ENCODE measurements at places on chromosomes 5 and 9. TPM values are rescaled to one million over a fixed set of nuclear protein-coding genes. Genes with fewer than 3 reads are reported as not detected.

The PCDHGA4 gene
- 4.0 TPM for polyA plus RNA-seq

The INSL4 gene
- not detected for polyA plus RNA-seq

The ADAMTS19 gene
- polyA plus RNA-seq: 0.17 TPM

The TLX3 gene
- polyA plus RNA-seq: not detected

- no peak for DNase-seq
These were observed 12.4 kb downstream of the ADAMTS2 start for GRCh38 chr5:179332741-179333290.

- no peak for DNase-seq
These were observed 23.0 kb upstream of the NR3C1 start for GRCh38 chr5:143426437-143426991.

DNA sequence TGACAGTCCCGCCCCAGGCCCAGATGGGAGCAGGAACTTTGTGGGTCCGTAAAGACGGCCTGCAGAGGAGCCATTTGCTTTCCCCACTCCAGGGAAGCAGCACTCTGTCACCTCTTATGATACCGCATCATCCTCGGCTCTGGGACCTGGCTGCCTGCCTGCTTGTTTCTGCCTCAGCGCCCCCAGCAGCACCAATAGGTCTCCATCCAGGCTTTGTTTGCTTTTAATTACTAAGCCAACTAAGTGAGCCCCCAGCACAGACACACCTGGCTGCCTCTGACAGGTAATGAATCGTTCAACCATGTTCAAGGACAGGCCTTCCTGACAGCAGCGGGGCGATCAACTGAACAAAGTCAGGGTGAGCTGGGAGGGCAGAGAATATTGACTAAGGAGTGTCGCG lies 141.4 kb downstream of the C5orf15 start:
- DNase-seq: no peak

- no peak for DNase-seq
These were observed at the start of gene PHF24 for GRCh38 chr9:34957492-34958410. Gene PHF24 (plus strand): TSS chr9:34958285. CDS start chr9:34971299, 13,014 bp downstream.

- DNase-seq: no peak
These were observed 8.2 kb downstream of the UNC5A start for GRCh38 chr5:176818391-176819098.

DNA sequence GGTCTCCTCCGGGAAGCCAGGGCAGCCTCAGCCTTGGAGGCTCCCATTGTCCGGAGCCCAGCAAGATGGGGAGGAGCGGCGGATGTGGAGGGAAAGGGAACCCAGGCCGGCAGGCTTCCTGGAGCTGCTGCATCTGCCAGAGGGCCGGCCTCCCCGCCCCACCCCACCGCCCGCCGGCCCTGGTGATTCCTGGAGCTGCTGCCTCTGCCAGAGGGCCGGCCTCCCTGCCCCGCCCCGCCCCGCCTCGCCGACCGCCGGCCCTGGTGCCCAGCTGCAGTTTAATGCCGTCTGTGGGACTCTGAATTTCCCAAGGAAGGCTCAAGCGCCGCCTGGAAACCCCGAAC lies 31.6 kb downstream of the EXD3 start:
- no peak for DNase-seq

DNA sequence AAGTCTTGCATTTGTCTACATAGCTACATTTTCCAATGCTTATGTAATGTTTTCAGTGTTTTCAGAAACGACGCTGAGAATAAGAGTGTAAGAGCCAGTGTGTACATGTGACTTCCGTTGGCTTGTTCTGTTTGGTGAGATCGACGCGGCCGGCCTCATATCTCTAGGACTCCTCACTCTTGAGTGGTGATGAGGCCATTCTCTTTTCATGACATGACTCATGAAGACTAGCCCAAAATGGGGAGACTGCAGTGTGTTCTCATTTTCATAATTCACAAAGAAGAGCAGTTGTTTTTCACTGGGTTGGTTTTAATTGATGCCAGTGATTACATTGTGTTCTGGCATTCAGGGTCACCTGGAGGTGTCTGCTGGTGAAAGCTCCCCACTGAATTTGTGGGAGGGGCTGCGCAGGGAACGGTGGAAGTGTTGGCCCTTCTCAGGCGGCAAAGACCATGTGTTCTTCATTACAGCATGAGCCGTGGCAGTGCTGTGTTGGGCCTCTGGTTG lies 131.5 kb upstream of the OTULINL start:
- DNase-seq: peak; percentile 89

GRCh38 chr5:82381591-82381990 lies 103.4 kb upstream of the RPS23 start:
- DNase-seq: no peak

GRCh38 chr5:57216714-57217113 lies 42.9 kb downstream of the GPBP1 start:
- no peak for DNase-seq

- no peak for DNase-seq
These were observed 1.1 kb upstream of the ARHGEF28 start for GRCh38 chr5:73624888-73625287.

GRCh38 chr9:135244271-135245221 lies 157.1 kb downstream of the OLFM1 start:
- DNase-seq: no peak

GRCh38 chr5:176466245-176466871 lies 18.2 kb downstream of the FAF2 start:
- no peak for DNase-seq

DNA sequence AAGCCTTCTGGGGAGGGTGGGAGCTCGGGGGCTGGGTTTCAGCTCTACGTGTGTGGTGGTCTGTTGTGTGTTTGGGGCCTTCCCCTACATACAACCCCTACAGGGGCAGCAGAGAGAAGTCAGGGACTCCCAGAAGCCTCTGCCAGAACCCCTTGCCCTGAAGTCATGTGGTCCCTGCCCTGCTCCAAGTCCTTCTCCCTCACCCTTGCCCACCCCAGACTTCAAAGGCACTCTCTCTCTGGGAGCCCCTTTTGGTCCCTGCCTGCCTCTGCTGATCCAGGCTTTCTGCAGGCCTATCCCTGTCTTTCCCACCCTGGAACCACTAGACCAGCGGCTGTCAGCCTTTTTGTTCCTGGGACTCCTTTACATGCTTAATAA lies 61.1 kb upstream of the PSD2 start:
- no peak for DNase-seq

DNA sequence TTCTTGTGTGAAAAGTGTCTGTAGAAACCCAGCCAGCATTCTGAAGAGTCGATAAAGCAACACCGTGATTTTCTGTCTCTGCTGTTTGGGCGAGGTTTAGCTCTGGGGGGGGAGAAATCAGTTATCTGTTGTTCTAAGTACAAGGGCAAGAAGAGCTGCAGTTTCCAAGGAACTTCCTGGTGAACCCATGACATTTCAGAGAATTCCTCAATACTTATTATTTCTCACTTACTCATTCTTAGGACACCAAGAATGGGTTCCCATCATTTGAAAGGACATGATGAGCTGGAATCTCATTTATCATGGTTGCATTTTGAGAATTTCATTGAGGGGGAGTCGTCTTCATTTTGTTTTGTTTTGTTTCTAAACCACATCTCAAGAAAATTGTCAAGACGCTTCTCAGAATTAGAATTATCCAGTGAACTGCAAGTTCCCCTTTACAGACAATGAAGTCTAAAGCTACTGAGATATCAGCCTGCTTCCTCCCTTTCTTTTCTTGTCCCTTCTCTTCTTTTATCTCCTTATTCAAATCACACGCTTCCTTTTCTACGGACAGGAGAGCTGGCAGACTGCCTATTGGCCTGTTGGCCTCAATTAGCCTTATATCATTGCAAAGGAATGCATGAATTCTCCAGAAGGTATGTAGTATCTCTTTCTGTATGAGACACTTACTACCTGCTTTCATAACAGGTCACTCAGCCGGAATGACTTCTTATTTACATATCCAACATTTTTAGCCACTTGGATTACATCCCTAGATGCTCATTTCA lies 53.7 kb downstream of the ZNF462 start:
- peak; percentile 62 for DNase-seq

DNA sequence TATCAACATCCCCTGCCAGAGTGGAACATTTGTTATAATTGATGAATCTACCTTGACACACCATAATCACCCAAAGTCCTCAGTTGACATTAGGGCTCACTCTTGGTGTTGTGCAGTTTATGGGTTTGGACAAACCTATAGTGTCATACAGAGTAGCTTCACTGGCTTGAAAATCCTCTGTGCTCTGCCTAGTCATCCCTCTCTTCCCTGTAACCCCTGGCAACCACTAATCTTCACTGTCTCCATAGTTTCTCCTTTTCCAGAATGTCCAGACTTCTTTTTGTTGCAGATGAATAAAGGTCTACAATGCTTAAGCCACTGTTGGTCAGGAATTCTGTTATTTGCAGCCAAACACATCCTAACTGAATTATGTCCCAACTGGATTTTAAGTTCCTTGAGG lies 22.5 kb upstream of the SUB1 start:
- DNase-seq: no peak

DNA sequence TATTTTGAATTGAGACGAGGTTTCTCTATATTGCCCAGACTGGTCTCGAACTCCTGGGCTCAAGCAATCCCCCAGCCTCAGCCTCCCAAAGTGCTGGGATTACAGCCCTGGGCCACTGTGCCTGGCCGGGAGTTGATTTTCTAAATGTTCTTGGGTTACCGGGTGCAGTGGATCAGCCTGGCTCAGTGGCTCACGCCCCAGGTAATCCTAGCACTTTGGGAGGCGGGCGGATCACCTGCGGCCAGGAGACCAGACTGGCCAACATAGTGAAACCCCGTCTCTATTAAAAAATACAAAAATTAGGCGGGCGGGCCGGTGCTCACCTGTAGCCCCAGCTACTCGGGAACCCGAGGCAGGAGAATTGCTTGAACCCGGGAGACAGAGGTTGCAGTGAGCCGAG lies 106.9 kb upstream of the LARP1 start:
- DNase-seq: no peak

Measured in BJ (cell line).